ENCODE measurements at places on chromosomes 2 and 18.

DNA sequence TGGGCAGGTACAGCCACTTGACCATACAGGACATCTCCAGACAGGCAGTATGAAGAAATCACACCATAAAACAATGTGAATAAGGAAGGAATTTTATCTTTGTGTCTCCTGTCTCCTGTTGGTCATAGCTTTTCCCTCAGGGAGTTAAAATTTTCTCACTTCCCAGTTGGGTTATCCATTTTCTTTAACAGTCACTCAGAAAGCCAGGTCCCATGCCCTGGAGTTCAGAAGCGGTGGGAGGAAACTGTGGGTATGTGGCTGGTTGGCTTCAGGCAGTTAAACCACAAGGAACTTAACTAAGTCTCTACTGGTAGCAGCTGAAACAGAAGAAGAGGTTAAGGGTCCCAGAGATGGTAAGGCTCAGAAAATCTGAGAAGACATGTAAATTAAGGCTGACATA is 6.5 kb upstream of the SMAD2 start:
- no peak for DNase-seq

DNA sequence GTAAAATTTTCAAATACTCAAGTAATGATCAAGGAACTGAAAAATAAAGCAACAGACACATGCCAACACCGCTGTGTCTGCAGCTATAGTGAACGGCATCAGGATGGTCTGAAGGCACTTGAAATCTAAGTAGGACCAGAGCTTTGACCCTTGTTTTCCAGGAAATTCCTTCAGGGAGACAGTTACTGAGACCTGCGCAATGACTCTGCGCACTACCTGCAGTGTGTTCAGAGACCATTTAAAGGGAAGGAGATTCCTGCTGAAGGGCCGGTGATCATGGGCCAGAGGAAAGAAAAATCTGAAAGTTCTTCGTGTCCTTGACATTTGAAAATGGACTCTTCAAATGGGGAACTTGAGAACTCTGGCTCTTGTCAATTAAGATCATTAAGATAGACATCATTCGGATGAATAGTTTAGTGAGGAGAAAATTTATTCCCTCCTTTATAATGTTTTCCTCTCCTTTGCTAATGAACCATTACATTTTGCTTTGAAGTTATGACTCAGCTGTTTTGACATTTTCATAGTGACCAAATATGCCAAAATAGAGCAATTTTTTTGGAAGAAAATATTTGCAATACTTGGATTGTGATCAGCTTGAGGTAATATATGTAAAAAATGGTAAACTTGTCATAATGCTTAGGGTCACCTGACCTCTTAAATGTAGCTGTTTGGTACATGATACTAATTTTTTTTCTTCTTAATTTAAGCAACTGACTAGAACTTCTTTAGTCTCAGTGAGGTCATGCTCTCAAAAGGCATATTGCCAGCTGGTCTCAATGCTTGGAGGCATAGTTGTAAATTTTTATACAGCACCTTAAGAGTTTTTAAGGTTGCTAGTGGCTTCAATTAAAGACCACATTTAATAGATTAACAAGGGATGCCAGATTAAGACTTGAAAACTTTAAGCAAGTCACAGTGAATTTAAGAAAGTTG is 329.3 kb downstream of the ARHGAP15 start:
- no peak for DNase-seq

- no peak for DNase-seq
These were observed 9.3 kb downstream of the RMC1 start for GRCh38 chr18:23512641-23513040.

- DNase-seq, result no peak
These were observed 78.4 kb upstream of the MEX3C start for GRCh38 chr18:51275712-51276476.

DNA sequence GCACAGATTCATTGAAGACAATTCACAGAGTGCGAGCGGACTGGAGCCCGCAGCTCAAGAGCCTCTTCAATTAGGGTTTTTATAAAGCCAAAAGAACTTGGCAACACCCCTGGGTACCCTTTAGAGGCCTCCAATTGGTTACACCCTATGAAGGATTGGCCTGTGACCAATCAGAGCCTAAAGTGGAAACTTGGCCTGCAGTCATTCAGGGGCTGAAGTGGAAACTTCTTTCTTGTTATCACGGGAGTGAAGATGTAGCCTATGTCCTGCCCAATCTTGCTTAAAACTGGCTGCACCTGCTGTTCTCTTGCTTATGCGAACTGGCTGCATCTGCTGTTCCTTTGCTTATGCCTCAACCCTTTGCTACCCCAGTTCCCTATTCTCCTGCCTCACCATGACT is 1.8 kb upstream of the HJURP start:
- no peak for DNase-seq

GRCh38 chr2:179861027-179861415 is 391 bp downstream of the ZNF385B start:
- no peak for DNase-seq

Measured in CD4-positive, alpha-beta T cell treated with Interleukin-6 at 100 ng/mL for 8 hours (primary cell).